ENCODE measurements at places on chromosomes 12 and 14.

GRCh38 chr14:102220031-102220430, 80.3 kb downstream of the WDR20 start:
- DNase-seq: no peak

- no peak for DNase-seq
Measured at GRCh38 chr12:121288986-121289385, 7.5 kb downstream of the CAMKK2 start.

GRCh38 chr14:104680806-104681688, 8.4 kb upstream of the INF2 start:
- no peak for DNase-seq

GRCh38 chr12:105253866-105254513, 18.0 kb upstream of the APPL2 start:
- DNase-seq: no peak

- no peak for DNase-seq
Measured at GRCh38 chr12:118164798-118165486, 29.0 kb downstream of the PEBP1 start.

DNA sequence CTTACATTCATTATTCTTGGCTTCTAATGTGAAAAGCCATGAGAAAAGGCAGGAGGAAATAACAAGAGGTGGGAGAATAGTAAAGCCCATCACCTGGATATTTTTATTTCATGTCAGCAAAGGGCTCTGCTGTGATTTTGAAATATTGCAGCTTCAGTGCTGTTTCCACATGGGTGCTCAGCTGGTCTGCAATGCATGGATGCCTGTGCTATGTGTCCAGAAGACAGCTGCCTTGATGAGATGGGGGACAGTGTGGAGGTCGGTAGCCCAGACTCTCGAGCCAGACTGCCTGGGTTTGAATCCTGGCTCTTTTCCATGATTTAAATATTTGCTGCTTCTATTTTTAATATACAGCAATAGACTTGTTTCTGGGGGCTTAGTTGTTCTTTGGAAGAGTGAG, 477.5 kb upstream of the GARIN6 start:
- no peak for DNase-seq

- no peak for DNase-seq
Measured at GRCh38 chr12:4037747-4038312, 164.6 kb upstream of the PARP11 start.

DNA sequence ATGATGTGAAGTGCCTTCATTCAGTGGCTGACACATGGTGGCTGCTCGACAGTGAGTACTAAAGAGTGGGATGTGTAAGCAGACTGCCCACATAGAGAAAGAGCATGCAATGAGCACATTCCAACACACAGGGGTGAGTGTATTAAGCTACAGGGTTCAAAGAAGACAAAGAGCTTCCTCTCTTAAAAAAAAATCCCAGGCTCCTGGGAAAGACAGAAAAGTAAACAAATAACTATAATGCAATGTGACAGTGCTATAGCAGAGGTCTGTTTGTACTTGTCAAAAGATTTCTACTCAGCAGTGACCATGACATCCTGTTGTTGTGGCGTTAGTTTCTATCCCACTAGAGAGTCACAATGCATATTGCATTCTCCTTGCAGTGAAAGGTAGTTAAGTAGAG, 12.4 kb upstream of the PCNX1 start:
- no peak for DNase-seq

DNA sequence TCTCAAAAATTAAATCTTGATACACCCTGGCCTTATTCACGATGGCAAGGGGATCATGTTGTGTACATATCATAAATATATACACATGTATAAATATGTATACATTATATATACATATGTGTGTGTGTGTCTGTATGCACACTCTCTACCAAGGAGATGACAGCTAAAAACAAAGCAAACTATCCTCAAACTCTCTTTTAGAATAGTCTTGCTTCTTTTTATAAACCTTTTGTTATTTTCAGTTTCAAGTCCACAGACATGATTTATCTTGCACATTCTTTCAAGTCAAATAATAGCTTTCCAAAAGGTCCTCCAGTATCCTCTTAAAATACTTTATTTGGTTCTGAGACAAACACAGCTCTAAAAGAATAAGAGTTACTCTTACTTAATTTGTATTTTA, 8.4 kb downstream of the ANO6 start:
- DNase-seq: no peak

GRCh38 chr12:63419154-63419553, 249.1 kb downstream of the DPY19L2 start:
- no peak for DNase-seq

DNA sequence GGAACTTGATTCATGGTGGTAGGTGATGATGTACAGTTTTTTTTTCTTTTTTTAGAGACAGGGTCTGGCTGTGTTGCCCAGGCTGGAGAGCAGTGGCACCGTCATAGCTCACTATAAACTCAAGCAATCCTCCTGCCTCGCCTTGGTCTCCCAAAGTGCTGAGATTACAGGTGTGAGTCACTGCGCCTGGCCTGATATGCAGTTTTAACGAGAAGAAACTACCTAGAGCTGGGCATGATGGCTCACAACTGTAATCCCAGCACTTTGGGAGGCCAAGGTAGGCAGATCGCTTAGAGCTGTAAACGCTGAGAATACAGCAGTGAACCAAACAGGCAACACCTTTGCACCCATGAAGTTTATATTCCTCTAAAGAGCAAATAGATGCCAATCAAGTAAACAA, 13.0 kb upstream of the VPS37B start:
- no peak for DNase-seq

DNA sequence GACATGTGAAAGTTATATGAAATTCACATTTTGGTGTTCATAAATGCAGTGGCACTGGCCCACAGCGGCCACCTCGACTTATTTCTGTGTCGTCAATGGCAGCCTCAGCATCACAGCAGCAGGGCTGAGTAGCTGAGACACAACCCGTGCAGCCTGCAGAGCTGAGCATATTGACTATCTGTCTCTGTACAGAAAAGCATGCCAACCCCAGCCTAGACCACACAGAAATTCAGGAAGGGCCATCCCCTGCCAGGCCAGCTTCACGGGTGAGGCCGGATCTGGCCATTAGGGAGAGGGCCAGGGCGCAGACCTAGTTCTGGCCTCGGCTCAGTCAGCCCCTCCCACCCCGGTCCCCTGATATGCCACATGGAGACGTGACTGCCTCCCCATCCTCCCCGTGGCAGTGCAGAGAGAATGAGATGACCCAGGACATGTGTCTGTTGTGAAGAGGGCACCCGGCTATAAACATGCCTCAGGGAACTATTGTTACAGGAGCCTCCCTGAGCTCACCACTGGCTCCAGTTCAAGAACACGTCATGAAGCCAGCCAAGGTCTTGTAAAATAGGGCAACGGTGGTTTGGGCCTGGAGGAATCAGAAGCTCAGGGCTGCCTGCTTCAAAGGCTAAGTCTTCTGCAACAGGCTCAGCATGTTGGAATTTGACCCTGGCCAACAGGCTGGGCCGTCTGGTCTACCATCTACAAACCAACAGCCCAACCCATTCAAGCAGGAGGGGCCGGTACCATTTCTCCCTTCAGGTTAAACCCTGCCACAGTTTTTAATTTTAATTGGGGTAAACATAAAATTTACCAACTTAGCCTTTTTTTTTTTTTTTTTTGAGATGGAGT, 25.5 kb downstream of the SCARB1 start:
- no peak for DNase-seq

DNA sequence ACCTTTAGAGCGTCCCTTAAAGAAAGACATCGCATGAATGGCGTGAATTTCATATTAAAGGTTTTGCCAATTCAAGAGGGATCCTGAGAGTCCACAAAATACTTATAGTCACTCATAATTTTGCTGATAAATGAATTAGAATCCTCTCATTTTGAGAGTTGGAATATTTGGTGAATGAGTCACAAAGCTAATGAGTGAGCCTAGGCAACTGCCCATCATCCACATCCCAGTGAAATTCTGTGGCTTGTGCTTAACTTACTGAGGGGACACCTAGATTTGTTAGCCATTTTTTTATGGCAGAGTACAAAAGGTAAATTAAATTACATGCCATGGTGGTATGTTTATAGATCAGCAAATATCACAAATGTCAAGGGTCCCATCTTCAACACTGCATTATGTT, 12.7 kb upstream of the NOXRED1 start:
- no peak for DNase-seq

- no peak for DNase-seq
Measured at GRCh38 chr12:63319936-63320633, 169.1 kb upstream of the AVPR1A start.

DNA sequence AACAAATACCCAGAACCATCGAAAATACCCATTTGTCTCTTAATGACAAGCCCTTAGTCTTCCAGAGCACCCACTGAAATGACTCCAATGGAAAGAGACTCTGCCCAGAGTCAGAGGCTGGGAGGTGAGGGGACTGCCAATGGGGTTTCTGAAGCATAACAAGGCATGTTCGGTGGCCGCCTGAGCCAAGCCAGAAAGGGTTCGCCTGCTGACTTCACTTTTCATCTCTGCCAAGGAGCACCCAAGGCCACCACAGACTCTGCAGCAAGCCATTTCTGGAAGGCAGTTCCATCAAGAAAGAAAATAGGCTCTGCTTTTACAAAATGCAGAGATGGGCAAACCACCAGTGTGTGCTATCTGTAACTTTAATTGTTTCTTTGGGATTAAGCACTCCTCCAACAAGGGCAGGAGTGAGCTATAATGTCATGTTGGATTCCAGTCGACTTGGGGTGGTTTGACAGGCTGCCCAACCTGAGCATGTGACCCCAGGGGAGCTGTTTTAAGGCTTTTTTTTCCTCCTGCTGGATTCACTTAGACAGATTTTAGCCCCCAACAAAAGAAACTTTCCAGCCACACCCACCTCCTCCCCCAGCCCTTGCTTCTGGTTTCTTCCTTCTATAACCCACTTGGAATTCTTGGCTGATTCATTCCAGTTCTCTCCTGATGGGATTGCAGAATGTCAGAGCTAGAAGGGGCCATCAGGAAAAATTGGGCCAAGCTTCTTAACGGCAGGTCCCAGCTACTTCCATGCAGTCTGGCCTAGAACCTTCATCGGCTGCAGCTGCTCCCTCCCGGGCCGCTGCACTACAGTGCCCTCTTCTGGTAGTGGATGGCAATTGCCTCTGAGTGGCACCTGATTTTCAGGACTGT, 24.1 kb downstream of the CKAP4 start:
- DNase-seq: peak; percentile 70

DNA sequence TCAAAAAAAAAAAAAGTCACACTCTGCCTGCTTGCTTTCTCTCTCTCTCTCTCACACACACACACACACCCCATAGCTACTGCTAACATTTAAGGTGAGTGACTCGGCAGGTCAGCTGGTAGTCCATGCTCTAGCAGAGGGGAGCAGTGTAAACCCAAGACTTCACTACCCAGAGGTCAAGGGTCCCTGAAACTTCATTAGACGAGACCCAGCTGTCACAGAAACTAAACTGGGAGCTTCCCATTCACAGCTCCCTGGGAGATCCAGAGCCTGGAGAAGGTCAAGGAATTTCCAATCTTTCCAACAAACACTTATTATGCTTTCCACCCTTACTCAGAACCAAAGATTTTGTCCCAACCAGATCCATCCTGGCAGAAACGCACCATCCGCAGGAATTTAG, 33.2 kb downstream of the CKAP4 start:
- no peak for DNase-seq

GRCh38 chr12:67980391-67980790, 8.9 kb upstream of the IFNG-AS1 start:
- DNase-seq: no peak

- DNase-seq: no peak
Measured at GRCh38 chr14:88029500-88029899, 24.6 kb downstream of the GPR65 start.

DNA sequence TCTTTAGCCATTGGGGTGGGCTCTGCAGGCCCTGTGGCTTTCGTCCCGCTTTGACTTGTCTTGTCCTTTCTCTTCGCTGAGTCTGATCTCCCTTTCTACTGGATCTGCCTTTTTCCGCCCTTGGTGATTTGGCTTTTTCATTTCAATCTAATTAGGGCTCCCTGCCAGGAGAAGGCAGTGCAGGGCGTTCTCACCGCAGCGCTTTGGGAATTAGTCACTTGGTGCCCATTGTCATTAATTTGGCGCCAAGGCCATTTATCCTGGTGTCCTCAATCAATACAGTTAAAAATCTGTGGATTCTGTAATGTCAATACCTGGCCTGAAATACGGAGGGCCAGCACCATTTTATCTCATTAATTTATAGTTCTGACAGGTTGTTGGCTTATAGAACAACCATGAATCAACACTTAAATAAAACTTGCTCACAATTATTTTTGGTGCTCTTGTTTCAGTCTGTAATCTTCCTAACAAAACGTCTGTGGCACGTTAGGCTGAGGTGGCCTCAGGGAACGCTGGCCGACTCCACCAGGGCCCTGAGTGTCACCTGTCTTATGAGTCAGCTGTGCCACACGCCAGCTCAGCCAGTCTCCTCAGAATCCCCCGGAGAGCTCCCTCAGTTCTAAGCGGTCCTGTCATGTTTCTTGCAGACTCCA, 115.7 kb downstream of the BEGAIN start:
- no peak for DNase-seq

- DNase-seq: no peak
Measured at GRCh38 chr14:95058491-95058890, 98.8 kb downstream of the DICER1 start.

DNA sequence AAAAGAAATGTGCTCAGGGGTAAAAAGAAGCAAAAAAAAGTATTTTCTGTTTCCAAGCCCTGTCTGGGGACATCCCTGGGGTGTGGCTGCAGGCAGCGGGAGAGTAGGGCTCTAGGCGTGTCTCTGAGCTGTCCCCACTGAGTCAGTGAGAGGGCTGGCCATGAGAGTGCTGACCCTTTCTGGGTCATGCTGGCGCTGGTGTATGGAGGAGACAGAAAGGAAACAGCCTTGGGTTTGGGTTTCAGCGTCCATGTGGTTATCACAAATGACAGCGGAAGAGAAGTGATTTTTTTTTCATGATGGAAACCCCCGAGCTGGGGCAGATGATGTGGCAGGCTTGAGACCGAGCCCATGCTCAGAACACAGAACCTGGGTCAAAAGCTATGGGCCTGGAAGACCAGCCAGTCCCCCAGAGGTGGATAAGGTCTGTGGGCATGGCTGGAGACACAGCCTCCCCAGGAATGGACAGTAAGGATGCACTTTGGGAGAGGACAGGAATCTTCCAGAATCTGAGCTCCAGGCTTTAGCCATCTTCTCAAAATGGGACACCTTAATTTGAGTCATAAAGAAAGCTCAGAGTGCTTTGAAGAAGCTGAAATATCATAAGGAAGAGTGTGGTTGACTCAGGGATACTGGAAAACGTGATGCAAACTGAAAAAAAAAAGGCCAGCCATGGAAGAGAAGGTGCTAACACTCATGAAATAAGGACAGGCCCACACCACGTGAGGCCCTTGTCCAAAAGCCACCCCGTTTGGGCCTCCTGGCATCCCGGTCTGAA, 36.2 kb downstream of the SYNE3 start:
- peak; percentile 40 for DNase-seq

DNA sequence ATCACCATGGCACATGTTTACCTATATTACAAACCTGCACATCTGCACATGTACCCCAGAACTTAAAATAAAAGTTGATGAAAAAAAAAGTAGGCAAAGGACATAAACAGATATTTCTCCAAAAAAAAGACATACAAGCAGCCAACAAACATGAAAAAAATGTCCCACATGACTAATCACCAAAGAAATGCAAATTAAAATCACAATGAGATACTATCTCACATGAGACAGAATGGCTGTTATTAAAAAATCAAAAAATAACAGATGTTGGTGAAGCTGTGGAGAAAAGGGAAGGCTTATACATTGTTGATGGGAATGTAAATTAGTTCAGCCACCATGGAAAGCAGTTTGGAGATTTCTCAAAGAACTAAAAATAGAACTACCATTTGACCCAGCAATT, 68.0 kb upstream of the FAR2 start:
- DNase-seq: no peak

GRCh38 chr12:5432011-5432400, at the start of gene NTF3:
Gene NTF3, plus strand, starts transcription at chr12:5432108. Its CDS starts 217 bp downstream, at chr12:5432325.
- no peak for DNase-seq

Measured in CD4-positive, alpha-beta T cell (primary cell).